ENCODE measurements at places on chromosomes 6 and 20.

GRCh38 chr6:39419607-39420006 lies 97.1 kb upstream of the KCNK16 start:
- DNase-seq = no peak

GRCh38 chr6:148309301-148309700 lies 33.3 kb upstream of the SASH1 start:
- no peak for DNase-seq

- no peak for DNase-seq
These were observed 95.2 kb downstream of the YTHDF1 start for GRCh38 chr20:63120808-63121090.

GRCh38 chr6:118203545-118203944 lies 296.5 kb downstream of the SLC35F1 start:
- DNase-seq = no peak

- DNase-seq = no peak
These were observed 6.8 kb upstream of the USP49 start for GRCh38 chr6:41901882-41902519.

- DNase-seq = no peak
These were observed 107.7 kb downstream of the JPH2 start for GRCh38 chr20:44079291-44079690.

- DNase-seq = no peak
These were observed 31.6 kb upstream of the HLA-G start for GRCh38 chr6:29796026-29796425.

DNA sequence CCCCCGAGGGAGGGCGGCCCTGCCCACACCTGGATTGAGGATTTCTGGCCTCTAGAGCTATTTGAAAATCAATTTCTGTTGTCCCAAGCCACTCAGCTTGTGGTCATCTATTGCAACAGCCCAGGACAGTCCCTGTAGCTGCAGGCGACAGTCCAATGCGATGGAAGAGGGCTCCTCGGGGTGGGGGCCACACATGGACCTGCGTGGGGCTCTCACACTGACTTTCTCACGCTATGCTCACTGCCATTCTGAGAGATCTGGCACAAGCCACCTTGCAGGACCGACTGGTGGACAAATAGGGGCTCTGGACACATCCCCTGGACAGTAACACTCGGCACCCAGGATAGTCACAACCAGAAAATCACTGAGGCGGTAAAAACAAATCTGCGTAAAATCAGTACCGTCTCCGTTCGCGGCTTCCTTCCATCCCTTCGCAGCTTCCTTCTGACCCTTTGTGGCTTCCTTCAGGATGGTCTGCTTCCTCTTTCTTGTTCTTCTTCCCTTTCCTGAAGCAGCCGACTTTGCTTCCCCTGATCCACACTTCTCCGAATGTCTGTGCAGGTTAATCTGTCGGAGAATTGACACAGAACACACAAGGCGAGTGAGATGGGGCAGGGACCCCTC lies 21.8 kb downstream of the CTCFL start:
- no peak for DNase-seq

GRCh38 chr20:51696304-51697071 lies 71.7 kb downstream of the ATP9A start:
- no peak for DNase-seq

DNA sequence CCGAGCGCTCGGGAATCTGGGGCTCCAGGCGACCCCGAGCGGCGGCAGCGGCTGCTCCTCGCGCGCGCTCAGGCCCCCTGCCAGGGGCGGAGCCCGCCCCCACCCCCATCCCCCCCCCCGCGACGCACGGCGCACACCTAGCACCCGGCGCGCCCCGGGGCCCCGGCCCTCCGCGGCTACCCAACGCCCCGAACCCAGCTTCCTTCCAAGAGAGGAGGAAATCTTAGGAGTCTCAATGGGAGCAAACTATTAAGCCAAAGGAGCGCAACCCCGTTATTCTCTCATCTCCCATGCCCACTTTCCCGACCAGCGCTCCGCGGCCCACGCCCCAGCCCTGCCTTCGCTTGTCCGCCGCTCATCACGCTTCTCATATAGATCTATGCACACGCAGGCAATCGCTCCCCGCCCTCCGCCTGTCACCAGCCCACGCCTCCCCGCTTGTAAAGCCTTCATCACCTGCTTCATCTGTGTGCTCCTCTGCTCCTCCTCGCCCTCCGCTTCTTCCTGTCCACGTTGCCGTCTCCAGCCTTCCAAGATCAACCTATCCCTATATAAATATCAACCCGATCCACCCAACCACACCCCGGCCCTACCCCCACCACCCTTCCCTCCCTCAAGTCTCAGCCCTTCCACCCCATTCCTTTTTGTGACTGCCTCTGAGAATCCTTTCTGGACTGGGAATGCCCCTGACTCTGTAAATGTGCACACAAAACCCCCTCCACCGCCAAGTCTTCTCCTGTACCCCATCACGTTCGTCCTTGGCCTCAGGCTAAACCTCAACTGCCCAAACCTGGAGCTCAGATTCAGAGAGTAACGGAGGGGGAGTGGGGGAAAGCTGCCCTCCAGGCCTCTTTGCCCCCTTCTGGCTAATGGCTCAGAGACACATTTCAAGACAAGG lies at the start of gene DLK2:
TSS of gene DLK2 (minus strand) at position 18 of the 898 bp plus-strand sequence. CDS start 723 bp downstream, outside the sequence.
- no peak for DNase-seq

- no peak for DNase-seq
These were observed 249.2 kb upstream of the PMEPA1 start for GRCh38 chr20:57959018-57959417.

- DNase-seq = no peak
These were observed 161.3 kb upstream of the PHACTR1 start for GRCh38 chr6:12555267-12555666.

DNA sequence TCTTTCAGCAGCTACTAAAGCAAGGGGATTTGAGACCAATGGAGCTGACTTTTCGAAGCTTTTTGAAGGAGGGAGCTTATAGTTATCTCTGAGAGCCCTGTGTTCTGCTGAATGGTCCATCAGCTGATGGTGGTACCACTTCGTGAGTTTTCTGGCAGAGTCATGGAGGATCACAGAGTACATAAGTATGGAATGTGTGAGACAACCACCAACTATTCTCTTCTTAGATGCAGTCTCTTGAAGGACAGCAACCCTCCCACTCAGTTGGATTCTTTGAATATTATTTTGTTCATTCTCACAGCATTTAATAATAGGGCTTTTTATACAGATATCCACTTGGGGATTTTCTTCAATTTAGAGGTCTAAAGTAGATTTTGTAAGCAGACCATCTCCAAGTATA lies 75.3 kb downstream of the ELOVL2 start:
- no peak for DNase-seq

GRCh38 chr20:32562495-32562911 lies 22.6 kb downstream of the NOL4L start:
- no peak for DNase-seq

GRCh38 chr20:1469925-1470571 lies 3.4 kb upstream of the NSFL1C start:
- peak; percentile 88 for DNase-seq

GRCh38 chr6:146925846-146926245 lies 278.4 kb upstream of the STXBP5 start:
- no peak for DNase-seq

DNA sequence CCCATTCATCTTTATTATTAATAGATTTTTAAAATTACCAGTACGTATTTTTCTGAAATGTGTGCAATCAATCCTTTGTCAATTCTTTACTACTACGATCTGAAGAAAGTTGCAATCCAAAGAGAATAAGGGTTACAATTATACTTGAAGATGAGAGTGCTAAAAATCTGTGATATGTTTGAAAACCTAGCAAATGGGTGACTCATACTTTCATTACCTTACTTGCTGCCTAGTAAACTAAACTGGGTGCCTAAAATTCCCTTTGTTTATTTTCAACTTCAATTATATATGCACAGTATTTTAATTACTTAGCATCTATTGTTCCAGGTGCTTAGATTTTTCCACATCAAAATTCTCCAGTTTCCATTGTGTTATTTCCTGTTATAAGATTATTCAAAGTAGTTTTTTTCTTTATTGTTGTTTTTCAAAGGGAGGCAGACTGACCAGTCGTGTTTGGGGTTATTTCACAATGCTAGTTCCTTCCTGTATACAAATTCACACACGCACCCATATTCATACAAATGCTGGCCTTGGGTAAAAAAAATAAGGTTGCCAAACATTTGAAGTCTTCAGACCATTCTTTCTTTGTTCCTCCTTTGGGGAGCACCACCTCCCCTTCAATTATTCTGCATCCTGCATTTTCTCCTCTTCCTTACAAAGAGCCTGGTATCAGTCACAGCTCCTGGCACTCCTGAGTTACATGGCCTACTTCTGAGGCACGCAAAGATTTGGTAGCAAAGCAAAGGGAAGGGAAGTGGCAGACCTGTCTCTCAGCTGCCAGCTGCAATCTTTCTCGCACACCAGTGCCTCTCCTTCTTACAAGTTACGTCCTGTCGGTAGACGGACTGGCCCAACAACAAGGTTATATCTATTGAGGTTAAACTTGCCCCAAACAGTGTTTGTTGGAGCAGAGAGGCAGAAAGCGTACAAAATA lies 16.2 kb upstream of the FAM135A start:
- no peak for DNase-seq

- DNase-seq = peak; percentile 42
These were observed 34.6 kb downstream of the FBXO5 start for GRCh38 chr6:152948150-152948768.

DNA sequence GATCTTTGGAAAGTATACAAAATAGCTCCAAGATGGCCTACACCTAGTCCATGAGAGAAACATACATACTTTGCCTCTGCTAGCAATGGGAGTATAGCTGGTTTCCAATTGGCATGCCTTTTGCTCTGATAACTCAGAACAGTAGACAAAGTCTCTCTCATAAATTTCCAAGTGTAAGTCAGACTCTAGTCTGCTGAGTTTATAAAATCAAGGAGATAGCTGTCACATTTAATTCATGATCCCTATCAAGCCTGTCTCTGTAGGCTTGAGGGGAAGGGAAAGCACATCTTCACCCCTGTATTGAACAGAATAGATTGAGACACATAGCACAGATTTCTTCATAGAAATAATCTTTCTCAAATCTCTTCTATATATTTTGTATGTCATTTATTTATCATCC lies 87.8 kb upstream of the HTR1B start:
- no peak for DNase-seq

DNA sequence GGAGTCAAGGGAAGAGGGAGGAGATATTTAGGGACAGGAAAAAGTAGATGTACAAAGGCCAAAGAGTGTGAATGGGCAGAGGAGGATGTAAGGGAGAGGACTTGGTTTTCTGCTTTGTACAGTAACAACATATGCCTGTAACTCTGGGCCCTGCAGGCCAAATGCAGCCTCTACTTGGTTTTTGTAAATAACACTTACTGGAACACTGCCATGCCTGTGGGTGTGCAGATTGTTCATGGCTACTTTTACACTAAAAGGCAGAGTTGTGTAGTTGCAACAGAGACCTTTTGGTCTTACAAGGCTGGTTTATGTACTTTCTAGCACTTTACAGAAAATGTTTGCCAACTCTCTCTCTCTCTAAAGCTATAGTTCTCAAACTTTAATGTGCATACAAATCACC lies 157.1 kb downstream of the PHACTR1 start:
- DNase-seq = no peak

GRCh38 chr20:18057994-18058349 lies 256 bp upstream of the OVOL2 start:
- DNase-seq = no peak

- no peak for DNase-seq
These were observed 45.4 kb downstream of the L3MBTL3 start for GRCh38 chr6:130063806-130064205.

Measured in MM.1S (cell line).